ENCODE measurements at places on chromosomes 1 and 21.
A peak's percentile ranks its signal among the peaks of the same experiment; 100 is the strongest.

GRCh38 chr1:6108937-6109614 is 63.4 kb downstream of the KCNAB2 start:
- peak; percentile 51 for DNase-seq

DNA sequence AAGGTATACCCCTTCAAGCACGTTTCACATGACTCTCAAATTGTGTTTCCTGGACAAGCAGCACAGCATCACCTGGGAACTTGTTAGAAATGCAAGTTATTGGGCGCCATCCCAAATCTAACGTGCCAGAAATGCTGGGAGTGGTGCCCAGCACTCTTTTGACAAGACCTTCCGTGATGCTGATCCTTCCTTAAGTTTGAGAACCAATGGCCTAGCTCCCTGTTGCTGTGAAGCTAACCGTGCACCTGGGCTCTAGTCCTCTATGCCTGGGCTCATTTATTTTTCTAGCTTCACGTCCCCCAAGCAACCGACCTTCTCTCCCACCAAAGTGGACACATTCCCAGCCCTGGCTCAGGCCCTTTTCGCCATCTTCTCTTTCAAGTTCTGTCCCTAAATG is 4.3 kb downstream of the BEST4 start:
- DNase-seq = no peak

DNA sequence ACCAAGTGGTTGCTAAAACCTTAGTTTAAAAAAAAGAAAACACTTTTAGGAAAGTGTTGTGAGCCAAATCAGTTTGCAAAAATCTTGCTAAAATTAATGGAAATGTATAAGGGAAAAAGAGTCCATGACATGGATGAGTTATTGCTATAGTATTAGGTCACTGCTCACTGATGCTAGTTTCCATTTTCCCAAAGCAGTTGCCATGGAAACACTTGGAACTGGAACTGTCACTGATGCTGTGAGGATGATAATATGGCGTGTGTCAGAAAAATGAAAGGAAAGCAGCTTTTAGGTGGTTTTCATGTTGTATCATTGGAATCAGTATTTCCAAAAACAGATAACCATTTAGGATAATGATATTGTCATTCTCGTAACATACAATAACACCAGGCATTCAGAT is 104.4 kb downstream of the PHTF1 start:
- no peak for DNase-seq

DNA sequence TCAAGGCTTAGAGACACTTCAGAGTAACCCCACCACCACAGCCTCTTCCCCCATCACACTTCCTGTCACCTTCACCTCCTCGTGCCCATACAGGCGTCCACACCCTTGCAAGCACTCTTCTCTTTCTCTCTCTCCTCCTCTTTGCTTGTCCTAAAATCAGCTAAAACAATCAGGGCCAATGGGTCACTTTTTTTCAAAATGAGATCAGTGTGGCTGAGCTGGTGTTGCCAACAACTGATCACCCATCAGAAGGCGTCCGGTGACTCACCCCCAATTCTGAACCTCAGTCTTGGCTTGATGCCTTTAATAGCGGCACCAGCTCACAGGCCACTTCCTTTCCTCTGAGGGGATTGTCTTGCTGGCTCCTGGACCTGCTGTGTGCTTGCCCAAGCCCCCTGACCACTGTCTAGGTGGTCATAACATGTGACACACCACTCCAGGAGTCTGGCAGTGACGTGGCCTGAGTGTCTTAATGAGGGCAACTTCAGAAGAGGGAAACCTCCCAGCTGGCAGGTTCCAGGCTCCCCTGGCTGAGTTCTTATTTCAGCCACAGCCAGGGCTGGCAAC is 1.6 kb downstream of the DRAXIN start:
- DNase-seq = peak; percentile 90

GRCh38 chr1:76260279-76260678 is 185.7 kb downstream of the ST6GALNAC3 start:
- DNase-seq = no peak

DNA sequence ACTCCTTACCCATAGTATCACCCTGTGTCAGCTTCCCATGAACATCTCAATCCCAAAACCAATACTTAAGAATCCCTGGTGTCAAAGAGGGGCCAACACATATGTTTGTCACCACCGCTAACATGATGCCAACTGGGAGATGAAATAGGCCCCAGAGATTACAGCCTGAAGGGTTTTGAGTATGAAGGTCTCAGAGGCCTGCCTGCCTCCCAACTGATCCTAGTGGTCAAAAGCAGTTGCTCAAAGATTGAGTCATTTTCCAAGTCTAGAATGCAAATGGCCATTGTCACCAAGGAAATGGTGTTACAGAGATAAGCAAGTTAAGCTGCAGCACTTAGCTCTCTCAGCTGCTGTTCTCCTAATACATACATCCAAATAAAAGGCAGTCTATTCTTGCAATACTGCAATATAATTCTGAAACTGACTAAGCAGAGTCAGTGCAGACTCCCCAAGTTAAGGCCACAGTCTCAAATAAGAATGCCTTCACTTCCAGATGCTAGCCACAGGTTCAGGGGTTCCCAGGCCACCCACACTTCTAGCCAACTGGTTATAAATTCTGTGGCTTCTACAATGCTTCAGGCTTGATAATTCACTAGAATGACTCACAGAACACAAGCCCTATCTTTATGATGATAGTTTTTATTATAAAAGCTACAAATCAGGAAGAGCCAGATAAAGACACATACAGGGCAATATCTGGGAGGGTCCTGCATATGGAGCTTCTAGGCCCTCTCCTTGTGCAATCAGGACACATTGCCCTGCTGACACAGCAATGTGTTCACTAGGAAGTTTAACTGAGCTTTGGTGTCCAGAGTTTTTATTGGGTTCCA is 18.7 kb downstream of the DUSP10 start:
- DNase-seq = peak; percentile 53

- DNase-seq = no peak
Measured at GRCh38 chr1:108527837-108528236, 32.1 kb upstream of the EEIG2 start.

DNA sequence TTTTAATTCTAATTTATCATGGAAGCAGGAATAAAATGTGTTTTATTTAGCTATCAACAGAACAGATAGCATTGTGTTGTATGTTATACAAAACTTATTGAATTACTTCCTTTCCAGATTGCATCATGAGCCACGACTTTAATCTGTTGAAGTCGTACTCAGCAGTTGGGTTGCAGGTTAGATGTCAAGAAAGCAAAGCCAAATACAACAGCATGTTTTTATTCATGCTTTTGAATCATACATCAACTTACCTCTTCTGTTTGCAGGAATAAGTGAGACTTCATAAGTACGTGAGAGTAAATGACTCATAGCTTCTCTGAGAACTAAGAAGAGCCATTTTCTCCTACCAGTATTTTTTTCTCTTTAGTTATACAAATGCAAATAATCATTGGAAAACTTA is 110.8 kb upstream of the ADGRL4 start:
- peak; percentile 29 for DNase-seq

DNA sequence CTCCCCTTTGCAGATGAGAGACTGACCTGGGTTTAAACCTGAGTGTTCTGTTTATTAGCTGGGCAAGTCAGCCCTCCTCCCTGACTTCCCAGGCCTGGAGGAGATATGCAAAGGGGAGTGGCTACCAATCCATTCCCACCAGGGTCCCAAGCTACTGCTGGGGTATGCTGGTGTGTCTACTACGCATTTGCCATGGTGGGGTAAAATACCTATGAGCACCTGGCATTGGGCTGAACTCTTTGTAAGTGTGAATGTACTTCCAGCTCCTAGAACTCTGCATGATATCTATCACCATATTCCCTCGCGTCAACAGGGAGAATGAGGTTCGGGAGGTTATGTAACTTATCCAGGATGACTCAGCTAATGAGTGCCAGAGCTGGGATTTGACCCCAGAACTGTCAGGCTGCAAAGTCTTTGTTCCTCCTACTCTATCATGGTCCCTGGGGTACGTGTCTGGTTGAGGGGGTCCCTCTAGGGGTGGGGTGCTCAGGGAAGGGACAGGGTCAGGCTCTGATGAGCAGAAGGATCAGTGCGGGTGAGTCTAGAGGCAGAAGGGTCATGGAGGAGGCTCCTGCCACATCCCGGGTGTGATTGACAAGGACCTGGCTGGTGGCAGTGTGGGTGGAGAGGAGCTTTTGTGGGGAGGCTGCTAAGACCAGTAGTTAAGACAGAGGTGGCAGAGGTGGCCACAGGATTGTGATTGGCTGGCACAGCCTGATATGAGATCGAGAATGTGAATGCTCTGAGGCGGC is 16.7 kb downstream of the AMPD2 start:
- DNase-seq = peak; percentile 78

All from fibroblast of mammary gland (primary cell).